ENCODE measurements at places on chromosomes 4 and X. TPM values are rescaled to one million over a fixed set of nuclear protein-coding genes. Genes with fewer than 3 reads are reported as not detected.

The RIBC1 gene
- total RNA-seq = 0.77 TPM

DNA sequence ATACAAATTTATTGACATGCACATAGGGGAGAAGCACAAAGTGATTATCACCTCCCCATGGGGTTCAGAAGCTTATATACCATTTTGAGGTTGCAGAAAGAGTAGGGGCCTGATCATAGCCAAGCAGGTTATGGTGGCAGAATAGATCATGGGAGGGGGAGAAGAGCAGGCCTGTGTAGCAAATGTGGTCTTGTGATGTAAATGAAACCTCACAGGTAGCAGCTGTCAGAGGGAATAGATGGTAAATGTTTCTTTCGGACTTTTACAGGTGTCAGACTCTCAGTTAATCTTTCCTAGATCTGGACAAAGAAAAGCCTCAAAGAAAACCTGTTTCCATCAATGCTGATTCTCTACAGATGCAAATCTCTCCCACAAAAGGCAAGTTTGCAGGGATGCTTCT, 84.4 kb downstream of the CFAP299 start:
- DNase-seq = no peak
- no peaks in the 10 kb centered on the region for H3K4me1 ChIP-seq
- no peaks in the 10 kb centered on the region for H3K36me3 ChIP-seq
- H3K27ac ChIP-seq = no peak overlapping the region

DNA sequence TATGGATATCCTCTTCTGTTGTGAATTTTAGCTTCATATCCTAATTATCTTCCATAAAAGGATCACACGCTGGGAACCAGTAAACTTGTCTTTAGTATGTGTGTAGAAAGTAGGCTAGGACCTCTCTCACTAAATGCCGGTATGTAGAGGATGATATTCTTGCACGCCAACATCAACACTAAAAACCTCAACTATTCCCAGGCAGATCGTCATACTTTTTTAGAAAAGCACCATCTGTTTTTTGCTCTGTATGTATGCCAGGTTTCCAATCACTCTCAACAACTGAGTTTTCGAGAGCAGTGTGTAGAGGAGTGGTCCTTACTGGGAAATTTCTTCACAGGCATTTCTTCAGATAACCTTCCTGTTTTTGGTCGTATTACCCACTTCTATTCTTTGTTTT, 283.6 kb downstream of the GALNTL6 start:
- no peaks in the 10 kb centered on the region for H3K36me3 ChIP-seq
- no peaks in the 10 kb centered on the region for H3K4me1 ChIP-seq
- DNase-seq = no peak

The CYBB gene
- total RNA-seq = 36.7 TPM
